GM19239 (cell line): ENCODE measurements at places on chromosomes 2 and 18.

GRCh38 chr2:73894877-73895276 is 2.1 kb downstream of the ACTG2 start:
- no peak for DNase-seq

- no peak for DNase-seq
Observed at GRCh38 chr2:219457784-219458369, 23.2 kb downstream of the SPEG start.

DNA sequence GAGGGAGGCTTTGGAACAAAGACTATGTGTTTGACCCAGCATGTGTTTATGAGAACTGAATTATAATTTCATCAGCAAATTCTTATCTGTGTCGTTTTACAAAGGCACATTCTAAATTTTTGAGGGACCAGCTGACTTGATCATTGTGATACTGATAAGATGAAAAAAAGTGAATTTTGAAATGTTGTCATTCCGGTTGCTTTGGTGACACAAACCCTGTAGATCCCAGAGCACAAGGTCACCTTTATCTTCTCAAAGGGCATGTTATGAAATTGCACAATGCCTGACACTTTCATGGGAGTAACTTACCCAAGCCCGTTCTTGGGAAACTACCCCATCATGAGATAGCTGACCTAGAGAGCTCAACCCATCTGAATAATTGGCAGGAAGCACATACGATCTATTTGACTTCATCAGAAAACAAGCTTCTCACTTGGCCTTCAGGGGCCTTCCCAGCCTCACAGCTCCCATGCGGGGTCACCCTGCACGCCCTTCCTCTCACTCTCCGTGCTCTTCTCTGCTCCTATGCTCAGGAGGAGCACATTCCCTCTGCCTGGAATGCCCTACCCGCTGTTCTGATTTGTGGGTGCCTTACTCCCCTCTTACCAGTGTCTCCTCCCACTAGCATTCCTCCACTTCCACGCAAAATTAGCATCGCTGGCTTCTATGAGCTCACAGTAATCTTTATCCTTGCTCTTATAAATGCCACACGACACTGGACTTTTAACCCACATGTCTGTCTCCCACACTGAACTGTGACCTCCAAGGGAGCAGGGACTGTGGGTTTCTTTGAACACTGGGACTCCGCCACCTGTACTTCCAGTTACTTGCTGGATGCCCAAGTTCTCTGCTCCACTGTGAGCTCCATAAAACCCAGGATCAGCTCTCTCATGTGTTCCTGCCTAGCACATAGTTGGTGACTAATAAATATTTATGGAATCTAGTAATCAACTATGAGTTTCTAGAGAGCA is 555.8 kb upstream of the ID2 start:
- DNase-seq = no peak

- DNase-seq = no peak
Observed at GRCh38 chr2:231590614-231591013, 2.0 kb upstream of the TEX44 start.

DNA sequence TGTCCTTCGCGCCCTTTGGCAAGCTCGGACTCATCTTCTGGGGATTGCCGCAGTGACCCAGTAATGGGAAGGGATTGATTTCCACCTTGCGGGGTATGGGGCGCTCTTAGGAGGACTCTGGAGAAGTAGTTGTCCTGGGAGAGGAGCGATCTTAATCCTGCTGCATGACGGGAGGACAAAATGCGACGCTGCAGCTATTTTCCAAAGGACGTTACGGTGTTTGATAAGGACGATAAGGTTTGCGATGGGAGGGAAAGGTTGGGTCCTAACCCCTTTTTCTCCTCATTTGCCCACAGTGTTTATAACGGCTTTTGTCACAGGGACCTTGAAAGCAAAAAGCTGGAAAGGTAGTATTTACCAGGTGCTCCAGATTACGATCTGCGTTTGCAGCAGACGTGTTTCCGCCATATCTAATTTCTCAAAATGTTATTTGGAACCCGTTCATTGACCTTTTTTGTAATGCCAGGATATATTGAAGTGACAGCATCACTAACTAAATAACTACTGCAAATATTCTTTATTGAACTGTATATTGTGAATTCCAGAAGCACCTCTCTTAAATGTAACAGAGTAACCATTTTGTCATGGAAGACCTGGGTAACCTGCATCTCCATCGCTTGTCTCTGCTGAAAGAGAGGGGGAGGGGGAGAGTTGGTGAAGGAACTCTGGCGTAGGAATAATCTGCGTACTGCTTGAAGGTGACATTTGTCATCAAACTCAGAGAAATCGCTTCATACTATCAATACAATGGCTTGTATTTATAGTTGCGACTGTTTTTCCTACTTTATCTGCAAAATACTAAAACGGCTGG is 590 bp downstream of the MDH1 start:
- no peak for DNase-seq

DNA sequence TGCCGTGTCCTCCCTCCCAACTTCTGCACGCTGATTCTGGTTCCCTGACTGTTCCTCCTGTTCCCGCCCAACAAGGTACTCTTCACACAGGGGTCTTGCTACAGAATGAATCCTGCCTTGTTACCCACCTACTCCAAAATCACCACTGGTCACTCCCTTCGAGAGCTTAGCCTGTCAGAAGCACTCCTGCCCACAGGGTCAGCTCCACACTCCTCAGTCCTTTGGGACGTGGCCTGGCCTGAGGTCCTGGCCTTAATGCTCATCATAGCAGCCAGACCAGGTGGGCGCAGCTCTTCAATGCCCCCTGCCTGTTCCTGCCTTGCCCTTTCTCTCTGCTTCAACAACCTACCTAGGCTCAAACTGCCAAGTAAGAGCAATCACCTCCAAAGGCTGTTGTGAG is 27.8 kb upstream of the ID2 start:
- DNase-seq = no peak

- no peak for DNase-seq
Observed at GRCh38 chr2:207072571-207072970, 93.2 kb downstream of the KLF7 start.

GRCh38 chr2:239252393-239252792 is 148.4 kb downstream of the HDAC4 start:
- DNase-seq = no peak

DNA sequence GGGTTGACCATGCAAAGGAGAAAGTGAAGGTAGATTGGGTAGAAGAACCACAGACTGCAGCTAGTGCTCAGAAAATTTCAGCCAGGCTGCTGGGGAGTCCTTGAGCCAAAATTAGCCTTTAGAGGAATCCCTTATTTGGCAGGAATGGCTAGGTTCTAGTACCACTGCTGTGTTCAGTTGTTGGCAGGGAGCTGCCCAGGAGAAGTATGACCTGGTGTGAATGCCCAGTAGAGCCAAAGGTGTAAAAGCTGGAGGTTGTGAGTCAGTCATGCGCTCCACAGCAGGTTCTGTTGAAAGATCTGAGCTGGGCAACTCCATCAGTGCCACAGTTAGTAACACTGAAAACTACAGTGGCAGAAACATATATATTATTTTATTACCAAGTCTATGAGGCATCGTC is 36.4 kb upstream of the TBR1 start:
- DNase-seq = no peak

DNA sequence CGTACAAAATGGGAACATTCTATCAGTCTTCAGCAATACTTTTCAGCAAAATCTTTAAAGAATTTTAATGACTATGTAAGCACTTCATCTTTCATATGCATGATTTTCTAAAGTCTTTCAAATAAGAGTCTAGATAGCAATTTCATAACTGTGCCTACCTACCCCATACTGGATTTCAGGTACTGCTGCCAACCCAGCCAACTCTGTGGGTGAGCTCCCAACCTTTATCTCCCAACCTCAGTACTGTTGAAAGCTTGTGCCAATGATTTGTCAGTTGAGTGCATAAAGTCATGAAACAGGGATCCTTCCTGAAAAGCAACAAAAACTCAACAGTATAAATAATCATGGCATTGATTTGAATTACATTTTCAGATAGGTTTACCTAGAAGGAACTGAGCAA is 296.9 kb downstream of the PID1 start:
- DNase-seq = no peak

GRCh38 chr2:121360566-121361300 is 75.7 kb upstream of the TFCP2L1 start:
- DNase-seq = no peak

- no peak for DNase-seq
Observed at GRCh38 chr18:62524440-62525200, 1.8 kb downstream of the ZCCHC2 start.

DNA sequence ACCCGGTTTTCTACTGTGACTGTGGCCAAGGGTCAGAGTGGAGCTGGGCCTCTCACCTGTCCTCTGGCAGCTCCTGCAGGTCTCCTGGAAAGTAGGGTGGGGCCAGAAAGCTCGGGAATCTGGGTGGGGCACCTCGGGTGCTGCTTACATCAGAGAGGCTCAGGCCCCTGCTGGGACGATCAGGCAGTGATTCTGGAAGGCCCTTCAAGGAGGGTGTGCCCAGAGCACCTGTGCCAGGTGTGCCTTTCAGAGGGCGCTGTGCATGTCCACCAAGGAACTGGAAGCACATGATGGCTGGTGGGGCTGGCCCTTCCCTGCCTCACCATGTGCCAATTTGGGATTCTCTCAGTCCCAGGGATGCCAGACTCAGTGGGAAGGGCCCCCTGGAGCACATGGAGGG is 44.0 kb downstream of the ATP6V1C2 start:
- no peak for DNase-seq

DNA sequence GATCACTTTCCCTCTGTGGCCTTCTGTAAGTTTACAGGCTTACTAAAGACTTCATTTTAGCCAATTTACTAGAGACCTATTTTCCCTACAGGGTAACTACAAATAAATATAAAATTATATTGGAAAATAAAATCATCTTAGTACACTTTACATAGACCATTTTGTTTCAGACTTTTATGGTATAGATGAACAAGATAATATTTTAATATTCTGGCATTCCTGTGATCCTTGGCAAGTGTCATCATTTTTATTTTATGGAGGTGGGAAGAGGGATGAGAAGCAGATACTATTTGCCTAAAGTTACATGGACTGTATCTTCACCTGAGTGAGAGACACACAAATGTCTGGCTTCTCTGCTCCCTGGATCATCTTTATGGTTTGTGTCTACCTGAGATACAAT is 149.6 kb upstream of the CWC22 start:
- DNase-seq = no peak

DNA sequence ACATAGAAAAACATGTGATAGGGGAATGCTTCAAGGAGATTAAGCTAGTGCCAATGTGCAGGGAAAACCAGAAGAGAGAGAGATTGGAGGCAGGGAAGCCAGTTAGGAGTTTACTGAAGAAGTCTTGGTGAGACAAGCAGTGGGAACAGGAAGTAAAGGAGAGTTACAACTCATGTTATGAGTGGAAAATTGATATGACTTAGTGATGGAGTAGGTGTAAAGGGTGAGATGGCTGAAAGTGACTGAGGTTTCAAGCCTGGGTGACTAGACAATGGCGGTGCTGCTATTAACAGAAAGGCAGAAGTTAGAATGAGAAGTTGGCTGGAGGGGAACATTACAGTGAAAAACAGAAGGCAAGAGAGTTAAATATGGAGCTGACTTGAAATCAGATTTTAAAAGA is 16.5 kb downstream of the DOK1 start:
- DNase-seq = no peak

DNA sequence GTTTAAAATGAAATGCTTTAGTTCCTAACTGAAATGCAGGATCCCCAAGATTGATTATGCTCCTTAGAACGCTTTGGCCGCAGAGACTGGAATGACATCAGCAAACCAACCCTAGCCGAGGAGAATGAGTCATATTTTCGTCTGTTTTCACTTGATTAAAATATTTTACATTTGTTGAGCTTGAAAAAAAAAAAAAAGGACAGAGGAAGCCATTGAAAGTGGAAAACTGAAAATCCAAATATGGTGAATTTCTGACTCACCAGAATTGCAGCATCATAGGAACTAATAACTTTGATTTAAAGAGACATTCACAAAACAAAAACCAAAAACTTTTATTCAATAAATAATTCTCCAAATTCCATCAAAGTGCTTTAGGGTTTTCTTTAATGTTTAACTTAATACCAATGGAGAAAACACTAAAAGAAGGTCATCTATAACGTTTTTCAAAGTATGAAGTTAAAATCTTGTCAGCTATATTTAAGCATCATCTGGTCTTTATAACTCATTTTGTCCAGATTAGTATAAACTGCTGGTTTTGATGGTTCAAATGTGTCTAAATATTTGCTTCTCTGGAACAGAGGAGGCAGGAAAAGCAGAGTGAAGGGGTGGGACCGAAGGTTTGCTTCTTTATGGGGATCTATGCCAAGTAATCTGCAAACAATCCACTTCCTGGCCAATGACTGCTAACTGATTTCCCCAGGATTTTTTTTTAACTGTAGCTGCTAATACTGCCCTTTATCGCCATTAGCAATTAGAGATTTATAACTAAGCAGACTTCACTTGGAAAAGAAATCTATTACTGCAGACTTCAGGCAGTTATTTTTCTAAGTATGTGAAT is 30.9 kb upstream of the COL5A2 start:
- DNase-seq = no peak

DNA sequence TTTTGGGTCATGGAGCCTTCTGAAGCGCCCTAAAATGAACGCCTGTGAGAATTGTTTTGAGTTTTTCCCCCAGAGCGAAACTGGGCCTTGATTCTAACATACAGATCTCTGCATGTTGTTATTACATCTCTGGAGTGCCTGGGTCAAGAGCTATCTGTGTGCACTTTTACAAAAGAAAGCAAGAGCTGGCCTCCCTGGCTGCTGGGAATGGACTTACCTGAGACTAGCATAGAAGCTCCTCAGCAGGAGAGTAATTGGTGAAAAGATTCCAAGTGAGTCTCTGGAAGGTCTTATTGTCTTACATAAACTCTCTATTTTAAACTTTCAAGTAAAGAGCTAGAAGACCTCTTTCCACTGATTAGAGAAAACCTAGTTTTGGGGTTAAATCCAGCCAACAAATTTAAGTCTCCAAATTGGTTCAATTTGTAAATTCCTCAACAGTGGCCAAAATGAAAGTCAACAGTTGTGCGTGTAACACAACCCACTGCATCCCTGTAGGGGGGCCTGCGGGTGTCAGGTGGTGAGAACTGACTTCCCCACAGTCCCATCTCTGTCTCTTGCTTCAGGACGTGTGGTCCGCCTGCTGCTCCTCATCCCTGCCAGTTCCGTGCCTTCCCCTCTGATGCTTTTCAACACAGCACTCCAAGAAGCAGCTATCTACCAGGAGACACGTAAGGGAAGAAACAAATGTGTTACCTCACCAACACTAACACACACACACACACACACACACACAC is 206.1 kb downstream of the SH3BP4 start:
- DNase-seq = no peak

GRCh38 chr2:237742614-237743013 is 56.0 kb upstream of the RBM44 start:
- no peak for DNase-seq

DNA sequence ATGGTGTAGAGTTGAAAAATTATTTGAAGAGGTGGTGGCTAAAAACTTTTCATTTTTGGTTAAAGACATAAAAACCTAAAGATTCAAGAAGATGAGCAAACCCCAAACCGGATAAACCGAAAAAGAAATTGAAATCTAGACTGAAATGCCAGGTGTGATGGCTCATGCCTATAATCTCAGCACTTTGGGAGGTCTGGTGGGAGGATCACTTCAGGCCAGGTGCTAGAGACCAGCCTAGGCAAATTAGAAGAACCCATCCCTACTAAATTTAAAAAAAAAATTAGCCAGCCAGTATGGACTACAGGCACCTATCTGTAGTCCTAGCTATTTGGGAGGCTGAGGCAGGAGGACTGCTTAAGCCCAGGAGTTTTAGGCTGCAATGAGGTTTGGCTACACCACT is 126.9 kb downstream of the BAZ2B start:
- DNase-seq = no peak

- DNase-seq = no peak
Observed at GRCh38 chr2:24986372-24986771, 14.6 kb upstream of the DNAJC27 start.
